ENCODE measurements at places on chromosomes 1 and 21.

GRCh38 chr1:209076688-209077087 lies 506.8 kb upstream of the CAMK1G start:
- DNase-seq = peak; percentile 1

- DNase-seq = no peak
These were observed 44.1 kb downstream of the NIBAN1 start for GRCh38 chr1:184930232-184930631.

DNA sequence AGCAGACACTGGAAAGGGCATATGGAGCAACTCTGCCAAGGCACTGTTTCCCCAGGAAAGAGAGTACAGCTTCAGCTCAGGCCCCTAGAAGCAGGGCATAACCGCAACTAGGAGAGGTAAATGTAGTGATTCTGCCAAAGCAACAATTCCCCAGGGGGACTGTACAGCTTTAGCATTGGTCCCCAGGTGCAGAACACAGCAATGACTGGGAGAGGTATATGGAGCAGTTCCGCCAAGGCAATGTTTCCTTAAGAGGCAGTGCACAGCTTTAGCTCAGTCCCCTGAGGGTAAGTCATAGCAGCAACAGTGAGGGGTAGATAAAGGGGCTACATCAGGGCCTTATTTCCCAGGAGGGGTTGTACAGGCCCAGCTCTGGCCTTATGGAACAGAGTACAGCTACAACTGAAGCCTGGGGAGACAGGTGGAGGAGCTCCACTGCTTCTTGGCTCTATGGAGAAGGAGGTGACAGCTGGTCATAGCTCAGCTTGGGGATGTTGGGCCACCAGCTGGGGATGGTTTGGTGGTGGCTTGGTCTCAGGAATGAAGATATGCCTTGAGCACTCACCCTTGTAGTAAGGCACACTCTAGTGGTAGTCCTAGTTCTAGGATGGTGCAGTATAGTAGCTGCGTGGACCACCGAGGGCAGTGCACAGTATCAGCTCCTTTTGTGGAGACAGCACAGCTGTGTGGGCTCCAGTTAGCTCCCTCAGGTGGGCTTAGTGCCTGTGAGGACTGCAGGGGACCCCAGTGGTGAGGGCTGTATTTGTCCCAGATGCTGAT lies 582.7 kb downstream of the PTPRC start:
- no peak for DNase-seq

- DNase-seq = no peak
These were observed 3.4 kb downstream of the CAPZB start for GRCh38 chr1:19481826-19482398.

- DNase-seq = no peak
These were observed 40.5 kb downstream of the PLPPR5 start for GRCh38 chr1:98964198-98964597.

- no peak for DNase-seq
These were observed 282.6 kb upstream of the C1orf105 start for GRCh38 chr1:172137703-172138454.

DNA sequence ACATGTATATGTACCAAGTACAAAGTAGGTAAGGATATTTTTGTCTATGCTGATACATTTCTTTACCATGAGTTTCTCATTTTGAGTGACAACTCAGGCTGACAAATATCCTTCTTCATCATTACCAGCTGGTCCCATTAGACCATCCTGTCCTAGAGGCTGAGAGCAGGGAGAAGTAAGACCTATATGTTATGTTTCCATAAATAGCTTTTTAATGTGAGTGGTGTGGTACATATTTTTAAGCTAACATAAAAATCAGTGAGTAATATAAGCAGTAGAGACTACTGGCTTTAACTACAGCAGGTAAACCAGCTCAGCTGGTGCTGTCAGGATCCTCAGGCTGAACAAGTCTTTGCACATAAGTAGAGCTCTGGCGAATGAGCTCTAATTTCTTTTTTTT lies 62.4 kb downstream of the CLEC20A start:
- DNase-seq = no peak

DNA sequence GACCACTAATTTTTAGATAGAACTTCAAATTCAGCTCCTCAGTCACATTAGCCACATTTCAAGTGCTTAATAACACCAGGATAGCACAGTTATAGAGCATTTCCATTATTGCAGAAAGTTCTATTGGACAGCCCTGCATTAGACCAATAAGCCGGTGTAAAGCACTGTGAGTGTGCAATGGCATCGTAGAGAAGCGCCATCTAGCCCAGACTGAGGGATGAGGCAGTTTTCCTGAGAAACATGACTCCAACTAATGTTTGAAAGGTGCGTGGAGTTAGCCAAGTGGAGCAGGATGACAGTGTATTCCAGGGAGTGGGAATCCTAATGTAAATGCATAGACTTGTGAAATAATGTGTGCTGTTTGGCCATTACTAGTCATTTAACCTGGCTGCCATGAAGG lies 7.7 kb downstream of the RPE65 start:
- no peak for DNase-seq

GRCh38 chr1:208374391-208374941 lies 130.3 kb upstream of the PLXNA2 start:
- peak; percentile 55 for DNase-seq

- DNase-seq = no peak
These were observed 84.8 kb downstream of the NEK7 start for GRCh38 chr1:198241553-198241952.

DNA sequence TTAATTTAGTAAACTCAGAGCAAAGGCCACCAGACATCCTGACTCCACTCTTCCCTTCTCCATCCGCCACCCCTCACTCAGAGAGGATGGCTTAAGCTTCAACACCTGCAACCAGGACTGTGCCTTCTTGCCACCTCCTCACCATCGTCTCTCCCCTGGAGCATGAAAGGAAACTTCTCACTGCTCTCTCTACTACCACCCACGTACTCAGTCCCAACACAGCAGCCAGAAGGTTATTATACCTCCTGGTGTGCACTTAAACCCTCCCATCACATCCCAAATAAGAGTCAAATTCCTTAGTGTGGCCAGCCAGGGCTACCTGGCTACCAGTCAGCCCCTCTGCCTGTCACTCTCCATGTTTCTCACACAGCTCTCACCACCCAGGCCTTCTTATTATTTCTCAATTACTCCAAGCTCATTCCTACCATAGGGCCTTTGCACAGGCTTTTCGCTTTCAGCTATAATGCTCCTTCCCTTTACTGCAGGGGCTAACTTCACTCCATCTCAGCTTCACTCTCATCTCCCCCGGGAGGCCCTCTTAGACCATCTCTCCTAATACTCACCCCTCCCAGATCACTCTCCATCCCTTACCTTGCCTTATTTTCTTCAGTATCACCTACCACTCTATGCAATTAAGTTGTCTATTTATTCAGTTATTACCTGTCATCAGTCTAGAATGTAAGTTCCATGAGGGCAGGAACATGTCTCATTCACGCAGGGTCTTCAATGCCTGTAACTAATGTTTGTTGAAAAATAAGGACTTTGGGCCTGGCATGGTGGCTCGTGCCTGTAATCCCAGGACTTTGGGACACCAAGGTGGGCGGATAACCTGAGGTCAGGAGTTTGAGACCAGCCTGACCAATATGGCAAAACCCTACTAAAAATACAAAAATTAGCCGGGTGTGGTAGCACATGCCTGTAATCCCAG lies 137.5 kb downstream of the TOMM20 start:
- DNase-seq = no peak

GRCh38 chr21:29308456-29308783 lies 9.7 kb downstream of the BACH1 start:
- DNase-seq = no peak

DNA sequence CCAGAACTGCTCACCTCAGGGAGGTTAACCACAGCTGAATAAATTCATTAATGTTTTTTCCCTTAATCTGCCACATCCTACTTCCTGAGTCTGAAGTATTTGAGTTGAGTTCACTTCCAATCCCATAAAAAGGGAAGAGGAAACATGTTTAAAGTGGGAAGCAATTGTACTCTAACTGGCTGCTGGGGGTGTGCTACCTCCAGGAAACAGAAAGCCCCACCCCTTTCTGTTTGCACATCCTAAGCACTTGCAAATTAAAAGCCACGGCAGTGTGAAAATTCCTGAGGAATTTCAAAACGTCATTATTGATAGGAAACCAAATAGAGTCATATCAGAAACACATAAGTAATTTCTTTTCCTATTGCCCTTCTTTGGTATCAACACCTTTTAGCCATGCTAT lies 307.0 kb upstream of the NR5A2 start:
- no peak for DNase-seq

- no peak for DNase-seq
These were observed 4.3 kb upstream of the ZBTB7B start for GRCh38 chr1:154998201-154998780.

GRCh38 chr1:166869318-166870099 lies 6.6 kb downstream of the TADA1 start:
- DNase-seq = no peak

- DNase-seq = peak; percentile 65
These were observed 6.6 kb upstream of the DOP1B start for GRCh38 chr21:36149788-36150711.

- DNase-seq = no peak
These were observed 44.1 kb downstream of the RSPH1 start for GRCh38 chr21:42451941-42452340.

DNA sequence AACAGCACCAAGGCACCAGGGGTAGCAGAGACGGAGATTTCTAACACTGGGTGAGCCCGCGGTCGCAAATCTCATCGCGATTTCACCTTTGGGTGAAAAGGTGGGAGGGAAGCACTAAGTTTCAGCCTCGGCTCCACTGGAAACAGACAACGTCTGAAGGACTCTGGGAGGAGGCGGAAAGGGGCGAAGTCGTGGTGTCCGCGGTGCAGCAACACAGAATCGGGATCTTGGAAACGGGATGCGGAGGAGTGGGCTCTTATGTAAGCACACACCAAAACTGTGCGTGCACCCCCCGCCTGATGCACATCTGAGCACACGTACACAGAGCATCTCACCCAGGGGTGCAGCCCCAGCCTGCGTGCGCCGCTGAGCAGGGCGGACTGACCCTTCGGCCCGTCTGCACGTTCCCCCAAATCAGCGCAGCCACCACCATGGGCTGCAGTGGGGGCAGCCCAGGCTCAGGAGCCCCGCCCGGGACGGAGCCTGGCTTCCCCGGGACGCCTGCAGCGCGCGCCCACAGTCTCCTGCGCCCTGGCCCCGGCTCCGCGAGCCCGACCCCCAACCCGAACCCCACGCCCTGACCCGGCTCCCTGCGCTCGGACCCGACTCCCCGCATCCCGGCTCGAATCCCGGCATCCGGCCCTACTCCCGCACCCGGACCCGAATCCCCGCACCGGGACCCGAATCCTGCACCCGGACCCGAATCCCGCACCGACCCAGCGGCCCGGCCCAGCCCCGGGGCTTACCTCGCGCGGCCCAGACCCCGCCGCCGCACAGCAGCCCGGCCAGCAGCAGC lies 670 bp downstream of the CLSTN1 start:
- DNase-seq = peak; percentile 21

GRCh38 chr1:64231153-64231552 lies 27.7 kb downstream of the UBE2U start:
- no peak for DNase-seq

GRCh38 chr1:3431266-3431665 lies 23.2 kb upstream of the ARHGEF16 start:
- DNase-seq = no peak

DNA sequence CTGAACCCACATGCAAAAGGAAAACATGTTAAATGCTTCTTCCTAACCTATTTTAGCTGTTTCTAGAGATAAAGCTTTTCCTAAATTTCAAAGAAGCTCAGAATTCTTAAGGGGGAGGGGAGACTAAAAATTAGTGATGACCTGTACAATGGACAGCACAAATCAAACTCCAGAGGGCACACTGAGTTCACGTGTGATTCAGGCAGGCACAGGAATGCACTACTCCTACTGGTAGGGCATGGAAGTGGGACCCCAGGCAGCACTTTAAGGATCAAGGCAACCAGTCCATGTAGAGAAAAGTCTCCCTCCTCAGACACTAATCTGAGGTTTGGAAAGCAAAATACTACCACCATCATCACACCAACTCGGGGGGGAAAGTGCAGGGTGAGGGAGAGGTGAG lies 31.3 kb upstream of the CLCA4 start:
- peak; percentile 20 for DNase-seq

GRCh38 chr1:47875831-47876586 lies 121.2 kb downstream of the TRABD2B start:
- DNase-seq = peak; percentile 62

GRCh38 chr1:97245682-97246081 lies 524.1 kb downstream of the PTBP2 start:
- peak; percentile 74 for DNase-seq

- peak; percentile 81 for DNase-seq
These were observed 252.5 kb upstream of the C1orf105 start for GRCh38 chr1:172167796-172168596.

- DNase-seq = no peak
These were observed 1404.4 kb upstream of the PRMT6 start for GRCh38 chr1:105652109-105652508.

DNA sequence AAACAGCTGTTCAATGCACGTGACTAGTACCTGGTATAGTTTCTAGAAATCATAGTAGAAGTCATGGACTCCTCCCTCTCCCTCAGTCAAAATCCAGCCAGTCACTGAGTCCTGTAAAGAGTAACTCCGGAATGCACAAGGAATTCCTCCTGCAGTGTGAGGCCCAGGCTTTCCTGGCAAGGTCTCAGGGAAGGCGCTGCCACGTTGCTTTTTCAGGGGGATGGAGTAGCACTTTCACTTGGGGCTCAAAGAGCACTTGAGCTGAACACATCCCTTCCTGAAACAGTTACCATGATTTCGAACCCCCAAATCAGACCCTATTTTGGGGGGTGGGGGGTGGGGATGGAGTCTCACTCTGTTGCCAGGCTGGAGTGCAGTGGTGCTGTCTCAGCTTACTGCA lies 26.4 kb upstream of the LRRC8D start:
- peak; percentile 77 for DNase-seq

DNA sequence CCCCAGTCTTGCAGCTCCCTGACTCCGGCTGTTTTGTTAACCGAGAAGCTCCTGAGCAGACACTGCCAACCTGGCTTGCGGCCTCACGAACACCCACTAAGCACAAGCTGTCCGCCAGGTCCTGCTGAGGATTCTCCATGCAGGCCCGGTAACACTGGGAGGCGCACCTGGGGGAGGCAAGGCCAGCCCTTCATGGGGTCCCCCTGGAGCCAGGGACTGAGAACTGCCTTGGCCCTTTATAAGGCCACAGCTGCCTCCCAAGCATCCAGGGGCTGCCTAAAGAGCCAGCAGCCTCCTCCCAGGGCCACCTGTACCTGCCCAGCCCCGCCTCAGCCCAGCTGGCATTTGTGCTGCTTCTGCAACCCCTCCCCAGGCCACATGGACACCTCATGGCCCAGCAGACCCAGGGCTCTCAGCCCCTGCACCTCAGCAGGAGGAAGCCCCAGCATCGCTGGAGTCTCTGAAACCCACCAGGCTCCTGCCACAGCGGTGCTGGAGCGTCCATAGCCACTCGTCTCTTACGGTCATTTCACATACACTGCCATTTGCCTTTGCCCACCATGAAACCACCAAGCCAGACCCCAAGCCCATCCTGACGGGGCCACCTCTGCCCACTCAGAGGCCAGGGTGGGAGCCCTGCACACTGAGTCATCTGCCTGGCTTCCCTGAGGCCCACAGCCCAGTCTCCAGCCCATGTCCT lies 82.5 kb downstream of the NPHP4 start:
- DNase-seq = no peak

Measured in choroid plexus epithelial cell (primary cell).